ENCODE measurements at places on chromosomes 2 and 18. TPM values are rescaled to one million over a fixed set of nuclear protein-coding genes. Genes with fewer than 3 reads are reported as not detected.

Gene UGT1A5
- not detected for total RNA-seq

Gene REG1B
- not detected for total RNA-seq

DNA sequence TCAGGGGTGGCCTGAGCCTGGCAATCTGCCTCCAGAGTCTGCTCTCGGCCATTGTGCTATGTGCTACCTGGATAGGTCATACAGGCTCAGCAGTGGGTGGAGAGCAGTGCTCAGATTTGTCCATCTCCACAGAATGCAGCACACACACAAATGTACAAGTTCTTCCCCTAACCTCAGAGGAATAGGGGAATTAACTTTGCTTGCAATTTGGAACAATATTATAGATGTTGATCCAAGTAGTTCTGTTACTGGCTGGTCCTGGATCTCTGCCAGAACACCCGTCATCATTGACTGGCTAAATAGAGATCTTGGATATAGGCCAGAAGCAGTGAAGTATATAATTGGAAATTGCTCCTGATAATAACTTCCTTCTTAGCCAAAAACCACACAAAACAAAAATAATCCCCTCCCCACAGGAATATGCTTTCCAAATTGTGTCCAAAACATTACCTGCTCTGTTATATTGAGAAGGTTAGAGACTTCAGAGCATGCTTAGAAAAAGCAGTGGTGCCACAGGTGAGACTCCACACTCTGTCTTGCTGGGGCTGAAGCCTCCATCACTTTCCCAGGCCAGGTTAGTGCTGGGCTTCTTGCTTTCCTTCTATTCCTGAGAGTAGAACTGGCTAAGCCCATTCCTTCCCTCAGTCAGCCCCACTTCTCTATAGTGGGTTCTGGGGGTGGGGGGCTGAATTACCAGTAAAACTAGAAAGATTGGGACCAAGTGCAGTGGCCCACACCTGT is 38.8 kb downstream of the NCAPH start:
- DNase-seq: no peak

GRCh38 chr2:128503399-128504245 is 185.0 kb upstream of the HS6ST1 start:
- DNase-seq: no peak

DNA sequence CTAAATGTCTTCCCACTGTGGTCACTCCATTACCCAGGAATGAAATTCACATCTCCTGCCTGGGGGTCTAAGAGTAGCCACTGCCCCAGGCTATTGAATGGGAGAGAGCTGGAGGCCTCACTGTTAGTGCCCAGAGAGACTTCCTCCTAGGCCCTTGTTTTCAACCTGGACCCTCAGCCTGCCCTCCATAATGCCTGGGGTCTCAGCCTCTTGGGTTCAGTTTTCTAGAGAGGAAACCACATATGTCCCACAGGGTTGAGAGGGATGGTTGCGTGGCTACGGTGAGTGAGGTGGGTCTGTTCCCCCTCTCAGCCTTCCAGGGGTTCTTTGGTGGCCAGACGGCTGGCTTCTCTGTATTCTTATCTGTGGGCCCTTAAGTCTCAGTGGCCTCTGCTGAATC is 43.4 kb downstream of the SPATS2L start:
- no peak for DNase-seq

DNA sequence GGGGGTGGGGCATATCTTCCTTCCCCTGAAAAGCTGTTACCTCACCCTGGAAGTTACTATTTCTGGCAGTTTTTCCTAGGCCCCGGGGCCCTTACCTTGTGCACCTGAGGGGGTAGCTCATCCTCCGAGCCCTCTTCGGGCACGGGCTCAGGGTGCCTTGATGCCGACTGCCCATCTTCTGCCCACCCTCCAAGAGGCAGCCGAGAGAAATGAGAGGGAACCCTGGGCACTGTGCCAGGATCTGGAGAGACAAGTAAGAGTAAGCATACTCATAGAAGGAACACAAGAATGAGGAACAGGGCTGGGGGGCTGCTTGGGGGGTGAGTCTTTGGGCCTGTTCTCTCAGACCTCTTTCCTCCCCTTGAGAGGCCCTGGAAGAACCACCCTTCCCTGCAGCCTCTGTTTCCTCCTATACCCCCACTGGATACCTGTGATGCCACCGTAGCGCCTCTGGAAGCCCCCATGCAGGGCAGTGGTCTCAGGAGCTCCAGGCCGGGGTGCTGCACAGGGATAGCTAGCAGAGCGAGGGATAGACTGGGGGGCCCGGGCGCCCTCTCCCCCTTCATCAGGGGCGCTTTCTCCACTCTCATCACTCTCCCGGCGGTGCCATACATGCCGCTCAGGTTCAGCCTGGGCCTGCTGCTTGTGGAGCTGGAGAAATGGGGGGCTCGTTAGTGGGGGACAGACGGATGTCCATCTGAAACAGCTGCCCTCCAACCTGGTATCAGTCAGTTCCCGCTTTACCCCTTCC is 2.1 kb upstream of the ABCB6 start:
- DNase-seq: no peak
